ENCODE measurements at places on chromosomes 1 and 21.

DNA sequence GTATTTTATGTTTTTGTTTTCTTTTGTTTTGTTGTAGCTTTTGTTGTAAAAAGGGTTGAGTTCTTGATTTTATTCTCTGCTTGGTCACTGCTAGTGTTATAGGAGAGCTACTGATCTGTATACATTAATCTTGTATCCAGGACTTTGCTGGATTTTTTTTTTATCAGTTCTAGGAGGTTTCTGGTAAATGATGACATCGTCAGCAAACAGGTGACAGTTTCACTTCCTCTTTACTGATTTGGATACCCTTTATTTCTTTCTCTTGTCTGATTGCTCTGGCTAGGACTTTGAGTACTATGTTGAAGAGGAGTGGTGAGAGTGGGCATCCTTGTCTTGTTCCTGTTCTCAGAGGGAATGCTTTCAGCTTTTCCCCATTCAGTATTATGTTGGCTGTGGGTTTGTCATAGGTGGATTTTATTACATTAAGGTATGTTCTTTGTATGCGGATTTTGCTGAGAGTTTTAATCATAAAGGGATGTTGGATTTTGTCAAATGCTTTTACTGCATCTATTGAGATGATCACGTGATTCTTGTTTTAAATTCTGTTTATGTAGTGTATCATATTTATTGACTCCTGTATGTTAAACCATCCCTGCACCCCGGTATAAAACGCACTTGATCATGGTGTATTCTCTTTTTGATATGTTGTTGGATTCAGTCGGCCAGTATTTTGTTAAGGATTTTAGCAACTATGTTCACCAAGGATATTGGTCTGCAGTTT lies 905.7 kb downstream of the LTN1 start:
- no peak for DNase-seq

DNA sequence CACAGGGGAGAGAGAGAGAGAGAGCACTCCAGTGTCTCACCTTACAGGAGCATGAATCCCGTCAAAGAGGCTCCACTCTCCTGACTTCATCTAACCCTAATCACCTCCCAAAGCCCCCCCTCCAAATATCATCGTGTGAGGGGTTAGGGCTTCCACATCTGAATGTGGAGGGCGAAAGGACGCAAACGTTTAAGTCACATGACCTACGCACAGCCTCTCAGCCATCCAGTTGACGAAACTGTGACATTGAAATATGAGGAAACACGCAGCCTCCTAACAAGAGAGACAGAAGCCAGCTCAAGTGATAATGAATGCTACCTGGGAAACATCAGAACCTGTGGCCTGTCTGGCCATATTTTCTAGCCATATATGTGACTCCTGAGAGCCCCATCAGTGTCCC lies 63.7 kb downstream of the MATN1 start:
- no peak for DNase-seq

GRCh38 chr1:10796029-10796944 lies at the start of gene CASZ1:
CASZ1 (minus strand) TSS chr1:10796646; CDS start chr1:10693889, 102,757 bp downstream.
- peak; percentile 53 for DNase-seq

DNA sequence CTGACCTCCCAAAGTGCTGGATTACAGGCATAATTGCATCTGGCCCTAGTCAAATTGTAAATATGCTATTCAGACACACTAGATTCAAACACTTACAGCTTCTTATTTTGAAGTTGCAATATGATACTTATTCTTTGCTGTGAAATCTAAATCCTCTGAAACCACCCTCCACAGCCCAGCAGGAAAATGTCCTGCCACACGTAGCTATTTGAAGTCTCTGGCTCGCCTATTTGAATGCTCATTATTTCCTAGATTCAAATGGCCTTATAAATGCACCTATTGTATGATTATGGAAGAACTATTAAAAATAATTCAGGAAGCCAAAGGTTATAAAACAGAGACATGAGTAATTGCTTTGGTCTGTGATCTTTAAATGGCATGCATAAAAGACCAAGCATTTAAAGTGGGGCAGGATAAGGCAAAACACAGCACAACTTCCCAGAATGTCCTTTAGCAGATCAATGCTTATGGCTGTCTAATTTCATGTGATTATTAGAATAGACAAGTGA lies 26.6 kb upstream of the FBXO28 start:
- DNase-seq = no peak

DNA sequence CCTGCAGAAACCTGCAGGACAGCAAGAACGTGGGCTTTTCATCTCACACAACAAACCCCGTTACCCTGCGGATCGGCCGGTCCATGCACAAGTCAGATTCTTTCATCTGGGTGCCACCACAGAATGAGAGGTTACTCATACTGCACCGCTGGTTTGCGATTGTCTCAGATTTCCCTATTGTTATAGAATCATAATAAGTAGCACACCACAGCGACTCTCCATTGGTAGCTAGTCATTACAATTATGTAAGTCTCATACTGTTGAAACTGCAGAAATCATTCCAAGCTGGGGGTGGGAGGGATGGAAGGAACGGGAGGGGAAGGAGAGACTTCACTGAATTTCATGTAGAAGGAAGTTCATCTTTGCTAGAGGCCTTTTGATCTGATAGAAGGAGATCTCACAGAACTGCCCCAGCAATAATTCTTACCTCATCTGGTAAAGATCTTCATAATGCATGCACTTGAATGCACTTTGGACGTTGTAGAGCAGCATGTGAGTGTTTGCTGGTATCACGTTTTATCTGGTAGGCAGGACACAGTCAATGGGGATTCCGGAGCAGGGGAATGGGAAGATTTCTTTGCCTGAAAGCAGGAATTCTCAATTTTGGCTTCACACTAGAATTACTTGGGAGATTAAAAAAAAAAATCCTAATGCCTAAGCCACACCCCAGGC lies 221.1 kb downstream of the KIF26B start:
- DNase-seq = no peak

GRCh38 chr1:32828341-32828740 lies 10.9 kb downstream of the S100PBP start:
- DNase-seq = no peak

DNA sequence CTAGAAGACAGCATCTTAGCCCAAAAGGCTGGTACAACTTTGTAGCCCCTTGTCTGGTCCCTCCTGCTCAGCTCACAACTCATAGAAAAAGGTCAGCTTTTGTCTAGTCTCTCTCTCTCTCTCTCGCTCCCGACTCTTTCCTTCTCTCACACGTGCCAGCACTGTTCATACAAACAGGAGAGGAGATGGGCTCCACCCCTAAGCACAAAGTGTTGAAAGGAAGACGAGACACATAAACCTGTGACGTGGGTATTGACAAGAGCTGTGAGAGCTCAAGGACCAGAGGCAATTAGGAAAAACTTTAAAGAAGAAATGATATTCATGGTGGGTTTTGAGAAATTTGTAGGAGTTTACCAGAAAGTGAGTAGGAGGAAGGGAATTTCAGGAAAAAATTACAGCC lies 23.6 kb upstream of the KCNC4 start:
- no peak for DNase-seq

DNA sequence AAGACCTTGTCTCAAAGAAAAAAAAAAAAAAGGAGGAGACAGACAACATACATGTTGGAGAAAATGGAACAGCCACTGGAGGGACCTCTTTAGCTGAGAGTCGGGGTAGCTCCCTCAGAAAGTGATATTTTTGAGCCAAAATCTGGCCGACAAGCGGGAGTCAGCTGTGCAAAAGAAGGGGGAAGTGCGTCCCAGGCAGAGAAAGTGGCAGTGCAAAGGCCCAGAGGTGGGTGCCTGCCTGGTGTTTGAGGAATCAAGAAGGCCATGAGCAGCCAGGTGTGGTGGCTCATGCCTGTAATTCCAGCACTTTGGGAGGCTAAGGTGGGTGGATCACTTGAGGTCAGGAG lies 6.1 kb upstream of the CROCC start:
- no peak for DNase-seq

DNA sequence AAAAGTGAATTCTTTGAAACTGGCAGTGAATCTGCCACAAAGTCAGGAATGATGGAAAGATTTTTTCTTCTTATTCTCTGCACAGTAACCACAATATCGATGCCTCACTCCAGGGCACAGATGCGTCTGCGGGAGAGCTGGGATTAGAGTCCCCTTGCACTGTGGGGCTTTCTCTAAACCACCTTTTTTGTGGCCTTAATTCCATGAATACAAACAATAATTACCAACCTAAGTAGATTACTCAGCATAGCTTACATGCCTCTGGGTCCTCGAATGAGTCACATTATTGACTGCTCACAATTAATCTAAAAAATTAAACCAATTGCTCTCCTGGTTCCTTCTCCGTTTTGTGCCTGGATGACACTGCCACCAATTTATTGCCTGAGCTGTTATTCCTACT lies 125.8 kb downstream of the KAZN start:
- no peak for DNase-seq

DNA sequence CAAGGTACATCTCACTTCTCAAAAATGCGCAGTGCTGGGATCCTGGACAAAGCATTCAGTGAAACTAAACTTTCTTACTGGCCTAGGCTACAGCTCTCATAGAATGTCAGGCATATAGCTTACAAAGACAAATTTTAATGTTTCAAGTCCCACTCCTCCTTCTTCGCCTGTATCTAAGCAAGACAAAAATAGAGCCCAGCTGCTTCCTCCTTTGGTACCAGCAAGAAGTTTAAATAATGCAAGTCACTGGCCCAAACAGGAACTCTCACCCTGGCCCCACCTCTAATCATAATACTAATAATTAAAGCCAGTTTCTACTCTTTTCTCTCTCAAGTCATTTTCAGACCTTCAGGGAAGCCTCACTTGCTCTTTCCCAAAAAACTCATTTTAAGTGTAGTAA lies 1267.9 kb downstream of the MRPL39 start:
- no peak for DNase-seq

DNA sequence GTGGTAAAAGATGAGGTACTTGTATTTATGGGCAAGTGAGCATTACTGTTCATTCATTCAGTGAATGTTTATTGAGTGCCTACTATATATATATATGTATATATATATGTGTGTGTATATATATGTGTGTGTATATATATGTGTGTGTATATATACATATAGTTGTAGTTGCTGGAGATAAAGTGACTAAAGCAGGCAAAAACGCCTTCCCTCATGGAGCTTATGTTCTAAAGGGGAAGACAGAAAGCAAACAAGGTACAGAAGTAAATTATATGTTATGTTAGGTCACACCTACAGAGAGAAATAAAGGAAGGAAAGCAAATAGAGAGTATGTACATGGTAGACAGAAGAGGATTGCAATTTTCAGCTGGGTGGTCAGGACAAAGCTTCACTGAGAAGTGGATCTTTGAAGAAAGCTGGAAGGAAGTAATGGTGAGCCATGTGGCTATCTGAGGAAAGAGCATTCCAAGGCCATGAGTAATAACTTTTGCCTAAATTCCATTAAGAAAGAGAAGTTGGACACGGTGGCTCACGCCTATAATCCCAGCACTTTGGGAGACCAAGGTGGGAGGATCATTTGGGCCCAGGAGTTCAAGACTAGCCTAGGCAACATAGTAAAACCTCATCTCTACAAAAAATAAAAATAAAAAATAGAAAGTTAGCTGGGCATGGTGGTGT lies 33.5 kb upstream of the KLF17 start:
- peak; percentile 61 for DNase-seq

DNA sequence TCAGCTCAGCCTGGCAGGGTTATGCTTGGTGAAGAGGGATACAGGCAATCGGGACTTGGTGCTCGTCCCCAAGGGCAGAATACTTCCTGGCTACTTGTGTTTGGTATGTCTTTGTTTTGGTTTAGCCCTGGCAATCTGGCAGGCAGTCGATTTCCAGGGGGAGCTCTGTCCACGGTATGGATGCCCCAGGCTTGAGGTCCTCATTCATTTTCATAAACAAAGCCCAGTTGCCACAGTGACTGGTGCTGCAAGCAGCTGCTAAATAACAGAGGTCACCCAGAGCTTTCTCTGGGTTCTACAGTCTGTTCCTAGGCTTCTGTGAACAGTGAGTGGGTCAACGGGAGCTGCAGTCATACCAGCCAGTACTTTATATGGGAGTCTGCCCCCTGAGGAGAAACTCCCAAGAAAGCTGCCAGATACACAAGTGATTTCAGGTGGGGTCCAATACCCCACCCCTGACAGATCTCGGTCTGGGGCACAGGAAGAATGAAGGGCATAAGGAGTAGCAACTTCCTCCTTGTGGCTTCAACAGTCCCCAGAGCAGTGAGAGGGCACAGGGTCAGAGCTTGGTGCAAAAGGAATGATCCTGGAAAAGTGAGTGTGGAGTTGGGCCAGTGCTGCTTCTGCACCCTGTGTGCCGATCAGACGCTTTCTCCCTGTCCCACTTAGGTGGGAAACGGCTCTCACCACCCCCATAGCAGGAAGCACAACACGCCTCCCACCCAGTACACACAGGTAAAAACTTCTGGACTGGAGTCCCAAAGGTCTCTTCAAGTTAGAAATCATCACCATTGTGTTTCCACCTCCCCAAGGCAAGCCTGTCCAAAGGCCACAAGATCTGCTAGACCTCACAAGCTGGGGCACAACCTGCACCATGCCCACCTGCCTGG lies 55.5 kb downstream of the TGFBR3 start:
- DNase-seq = peak; percentile 92

DNA sequence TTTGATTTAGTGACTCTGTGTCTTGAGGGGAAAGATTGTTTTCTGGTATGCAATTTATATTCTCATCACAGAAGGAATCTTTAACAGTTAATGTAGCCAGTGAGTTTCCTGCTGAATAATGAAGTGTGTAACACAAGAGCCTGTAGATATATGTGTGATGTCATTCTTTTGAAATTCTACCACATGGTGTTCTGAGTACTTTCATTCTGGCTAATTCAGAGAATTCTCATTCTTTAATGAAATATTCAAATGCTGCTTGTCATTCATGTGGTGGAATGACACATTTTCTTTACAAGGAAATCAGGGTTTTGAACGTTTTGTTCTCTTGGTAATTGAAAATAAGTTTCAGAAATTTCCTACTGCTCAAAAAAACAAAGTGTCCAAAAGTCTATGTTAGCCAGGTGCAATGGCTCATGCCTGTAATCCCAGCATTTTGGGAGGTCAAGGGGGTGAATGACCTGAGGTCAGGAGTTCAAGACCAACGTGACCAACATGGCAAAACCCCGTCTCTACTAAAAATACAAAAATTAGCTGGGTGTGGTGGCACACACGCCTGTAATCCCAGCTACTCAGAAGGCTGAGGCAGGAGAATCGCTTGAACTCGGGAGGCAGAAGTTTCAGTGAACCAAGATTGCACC lies 79.6 kb downstream of the MAP3K21 start:
- no peak for DNase-seq

DNA sequence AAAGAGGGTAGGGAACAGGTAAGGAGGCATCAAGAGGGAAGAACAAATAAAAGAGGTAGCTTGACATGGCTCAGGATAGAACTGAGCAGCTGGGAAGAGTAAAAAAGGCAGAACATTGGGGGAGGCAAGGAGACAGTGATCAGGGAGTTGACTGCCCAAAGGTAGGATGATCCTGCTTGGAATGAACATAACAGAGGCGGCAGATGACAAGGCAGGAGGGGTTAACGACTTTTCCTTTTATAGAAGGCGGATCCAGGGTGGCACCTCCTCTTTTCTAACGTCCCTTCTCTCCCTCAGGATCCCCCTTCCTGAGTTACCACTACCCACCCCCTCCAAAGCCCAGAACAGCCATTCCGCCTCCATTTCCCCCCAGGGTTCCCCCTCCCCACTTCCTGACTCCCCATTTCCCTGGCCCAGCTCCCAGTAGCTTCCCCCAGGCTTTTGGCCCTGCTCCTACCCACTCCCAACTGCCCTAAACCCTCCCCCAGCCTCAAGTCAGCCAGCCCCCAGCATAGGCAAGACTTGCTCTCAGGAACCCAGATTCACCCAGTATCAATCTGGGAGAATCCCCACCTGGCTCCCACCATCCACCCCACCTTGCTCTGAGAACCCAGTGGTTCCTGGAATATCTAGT lies 769 bp upstream of the ADAMTS4 start:
- no peak for DNase-seq

GRCh38 chr1:184416946-184417345 lies 30.1 kb downstream of the C1orf21 start:
- no peak for DNase-seq

- no peak for DNase-seq
These were observed 15.5 kb downstream of the FYB2 start for GRCh38 chr1:56803561-56804156.
